NCI-H524 treated with DMSO at 0.1 percent for 48 hours (cell line): ENCODE measurements at places on chromosomes 2 and 18.
A peak's percentile ranks its signal among the peaks of the same experiment; 100 is the strongest.

- no peak for DNase-seq
Observed at GRCh38 chr18:48668466-48669179, 129.8 kb downstream of the CTIF start.

DNA sequence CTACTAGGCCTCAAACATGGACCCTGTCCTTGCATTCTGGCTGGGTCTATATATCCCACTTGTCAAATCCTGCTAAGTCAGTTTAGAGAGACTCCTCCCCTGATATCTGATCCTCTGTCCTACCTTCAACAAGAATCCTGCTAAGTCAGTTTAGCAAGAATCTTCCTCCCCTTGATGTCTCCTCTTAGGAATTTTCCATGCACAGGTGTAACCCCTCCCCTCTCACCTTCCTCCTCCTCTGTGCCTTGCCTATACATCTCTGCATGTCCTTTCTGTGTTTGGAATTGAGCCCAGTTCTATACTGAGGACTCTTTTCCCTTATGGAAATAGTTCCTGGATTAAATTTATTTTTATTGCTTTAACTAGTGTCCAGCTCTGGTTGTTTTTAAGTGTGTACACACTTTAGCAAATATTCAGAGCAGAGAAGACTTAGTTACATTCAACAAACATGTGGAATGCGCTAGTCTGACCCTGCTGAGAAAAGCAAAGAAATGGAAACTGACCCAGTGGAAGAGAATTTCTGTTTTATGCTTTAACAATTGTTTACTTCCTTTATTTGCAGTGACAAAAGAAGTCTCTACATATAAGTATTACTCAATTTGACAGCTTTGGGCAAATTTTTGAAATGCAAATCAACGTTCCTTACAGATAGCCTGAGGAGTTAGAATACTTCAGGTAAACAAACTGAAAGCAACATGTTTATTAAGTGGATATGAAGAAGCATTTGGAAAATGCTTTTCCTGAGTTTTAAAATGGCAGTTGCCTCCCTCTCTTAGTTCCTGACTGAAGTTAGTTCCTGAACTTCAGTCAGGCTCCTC, 80.6 kb downstream of the RIT2 start:
- no peak for DNase-seq

DNA sequence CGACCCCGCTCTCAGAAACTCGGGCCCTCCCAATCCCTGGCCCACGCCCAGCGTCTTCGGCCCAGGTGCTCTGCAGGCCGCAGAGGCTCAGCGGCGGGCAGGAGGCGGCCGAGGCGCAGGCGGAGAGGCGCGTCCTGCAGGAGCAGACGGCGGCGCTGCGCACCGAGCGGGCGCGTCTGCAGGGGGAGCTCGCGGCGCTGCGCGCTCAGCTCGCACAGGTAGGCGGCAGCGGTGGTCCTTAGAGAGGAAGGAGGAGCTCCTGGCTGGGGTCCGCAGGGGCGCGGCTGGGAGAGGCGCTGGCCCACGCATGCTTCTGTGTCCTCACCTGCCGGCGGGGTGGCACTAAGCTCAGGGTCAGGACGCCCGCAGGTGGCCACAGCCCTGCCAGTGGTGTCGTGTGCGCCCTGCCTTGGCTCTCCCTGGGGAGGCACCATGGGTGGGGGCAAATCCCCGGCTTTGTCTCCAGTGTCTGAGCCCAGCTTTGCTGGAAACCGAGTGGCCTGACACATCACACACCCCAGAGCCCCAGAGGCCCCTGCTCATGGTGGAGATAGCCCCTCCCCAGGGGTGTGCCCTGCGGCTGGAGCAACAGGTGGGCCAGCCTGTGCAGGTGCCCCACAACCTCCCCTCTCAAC, 14.9 kb upstream of the SNED1 start:
- DNase-seq, result no peak

DNA sequence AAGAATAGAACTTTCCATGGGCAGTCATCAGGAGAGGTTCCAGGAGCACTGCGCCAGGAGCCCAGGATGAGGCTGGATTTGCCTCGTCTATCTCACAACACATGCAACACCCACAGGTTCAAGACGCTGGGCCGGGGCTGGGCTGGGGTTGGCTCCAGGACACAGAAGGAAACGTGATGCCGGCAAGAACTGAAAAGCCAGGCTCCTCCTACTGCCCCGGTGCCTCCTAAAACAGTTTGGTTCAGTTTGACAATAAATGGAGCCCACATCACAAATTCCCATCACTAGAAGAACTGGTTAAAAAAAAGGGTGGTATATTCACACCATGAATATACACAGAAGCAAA, 75.9 kb downstream of the INHBB start:
- DNase-seq, result no peak

DNA sequence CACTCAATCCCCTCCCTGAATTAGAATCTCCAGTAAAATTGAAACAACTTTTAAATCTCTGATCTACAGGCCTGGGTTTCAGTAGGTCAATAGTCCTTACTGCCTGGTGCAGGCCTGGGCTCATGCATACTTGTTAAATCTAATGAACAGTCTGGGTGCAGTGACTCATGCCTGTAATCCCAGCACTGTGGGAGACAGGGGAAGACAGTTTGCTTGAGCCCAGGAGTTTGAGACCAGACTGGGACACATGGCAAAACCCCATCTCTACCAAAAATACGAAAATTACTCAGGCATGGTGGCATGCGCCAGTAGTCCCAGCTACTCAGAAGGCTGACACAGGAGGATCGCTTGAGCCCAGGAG, 94.7 kb upstream of the SP3 start:
- DNase-seq, result no peak

- DNase-seq, result no peak
Observed at GRCh38 chr2:147824620-147825019, 20.2 kb upstream of the ACVR2A start.

DNA sequence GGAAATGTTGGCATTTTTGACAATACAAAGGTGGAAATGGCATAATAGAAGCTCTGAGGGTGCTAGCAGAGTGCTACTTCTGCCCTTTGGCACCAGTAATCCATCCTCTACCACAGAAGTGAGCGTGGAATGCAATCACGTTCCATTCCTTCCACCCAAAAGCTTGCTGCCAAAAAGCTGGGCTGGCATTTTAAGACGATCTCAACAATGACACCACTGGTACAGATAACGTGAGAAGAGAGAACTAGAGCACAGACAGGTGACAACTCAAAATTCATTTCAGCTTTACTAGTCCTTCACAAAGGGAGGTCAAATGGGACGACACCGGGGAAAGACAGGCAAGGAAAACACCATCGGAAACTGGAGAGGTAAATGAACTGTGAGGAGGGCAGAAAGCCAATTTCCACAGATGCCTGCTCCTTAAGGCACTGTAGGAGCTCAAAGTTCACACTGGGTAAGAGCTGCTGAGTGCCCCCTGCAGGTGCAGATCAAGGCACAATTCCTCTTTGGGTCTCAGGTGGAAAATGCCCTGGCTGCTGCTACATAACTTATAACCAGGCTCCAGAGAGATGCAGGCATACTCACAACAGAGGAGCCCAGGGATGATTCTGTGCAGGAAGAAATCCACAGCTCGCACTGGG, 50.7 kb upstream of the RNU4ATAC start:
- peak; percentile 1 for DNase-seq

GRCh38 chr2:230737791-230738226, 25.2 kb downstream of the CAB39 start:
- DNase-seq, result no peak

DNA sequence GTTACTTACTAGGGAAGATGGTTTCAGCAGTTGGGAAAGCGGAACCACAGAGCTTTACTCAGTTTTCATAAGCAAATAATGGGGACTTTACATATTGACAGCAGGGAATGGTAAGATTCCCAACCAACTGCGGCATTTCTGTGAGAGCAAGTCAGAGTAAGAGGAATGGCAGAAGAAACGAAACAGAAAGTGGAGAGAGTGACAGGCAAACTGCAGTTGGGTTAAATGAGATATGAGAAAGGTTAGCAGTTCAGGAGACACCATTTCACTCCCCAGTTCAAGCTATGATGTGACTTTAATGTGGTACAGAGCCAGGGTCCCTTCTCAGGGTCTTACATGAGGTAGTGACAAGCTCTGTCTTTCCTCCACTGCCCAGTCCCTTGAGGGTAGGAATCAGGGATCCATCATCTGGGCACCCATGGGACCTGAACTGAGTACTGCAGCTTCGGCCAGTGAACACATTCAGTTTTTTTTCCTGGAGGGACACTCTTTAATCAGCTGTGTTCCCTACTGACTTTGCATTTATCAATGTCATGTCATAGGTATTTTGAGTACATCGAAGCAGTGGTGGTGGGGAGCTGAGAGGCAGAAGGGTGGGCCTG, 33.0 kb upstream of the GREB1 start:
- DNase-seq, result no peak

DNA sequence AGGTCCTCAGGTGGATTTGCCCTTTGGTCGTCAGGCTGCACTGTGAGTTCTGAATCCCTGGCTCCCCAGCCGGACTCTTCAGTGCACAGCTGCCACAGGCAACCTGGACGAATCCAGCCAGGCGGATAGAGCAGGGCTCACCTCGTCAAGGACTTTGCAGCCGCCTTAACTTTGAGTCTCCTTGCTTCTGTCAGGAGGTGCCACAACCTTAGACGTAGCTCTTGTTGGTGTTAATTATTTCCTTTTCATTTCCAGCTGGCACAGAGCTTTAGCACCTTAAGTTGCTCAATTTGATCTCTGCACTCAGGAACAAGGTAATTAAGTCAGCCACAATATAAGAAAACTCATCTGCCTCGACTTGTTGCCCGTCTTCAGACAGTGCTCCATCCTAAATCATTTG, 17.7 kb downstream of the SMIM21 start:
- no peak for DNase-seq

GRCh38 chr2:9187620-9188214, 18.9 kb upstream of the ASAP2 start:
- no peak for DNase-seq

GRCh38 chr2:238449909-238450417, 23.2 kb downstream of the ASB1 start:
- no peak for DNase-seq

DNA sequence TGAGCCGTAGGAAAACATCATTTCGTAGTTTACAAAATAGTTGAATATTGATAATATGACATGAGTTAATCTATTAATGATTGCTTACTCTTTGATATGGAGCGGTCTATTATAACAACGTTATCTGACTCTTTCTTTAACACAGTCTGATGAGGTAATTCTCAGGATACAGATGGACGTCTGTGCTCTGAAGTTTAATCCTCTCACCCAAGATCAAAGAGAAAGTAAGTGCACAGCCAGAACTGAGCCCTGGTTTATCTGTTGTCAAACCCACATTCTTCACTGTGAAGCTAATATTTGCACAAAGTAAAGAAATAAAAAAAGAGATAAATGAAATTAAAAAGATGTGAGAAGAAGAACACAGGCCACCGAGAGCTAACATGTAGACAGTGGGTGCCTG, 190.9 kb upstream of the COPS8 start:
- peak; percentile 15 for DNase-seq

DNA sequence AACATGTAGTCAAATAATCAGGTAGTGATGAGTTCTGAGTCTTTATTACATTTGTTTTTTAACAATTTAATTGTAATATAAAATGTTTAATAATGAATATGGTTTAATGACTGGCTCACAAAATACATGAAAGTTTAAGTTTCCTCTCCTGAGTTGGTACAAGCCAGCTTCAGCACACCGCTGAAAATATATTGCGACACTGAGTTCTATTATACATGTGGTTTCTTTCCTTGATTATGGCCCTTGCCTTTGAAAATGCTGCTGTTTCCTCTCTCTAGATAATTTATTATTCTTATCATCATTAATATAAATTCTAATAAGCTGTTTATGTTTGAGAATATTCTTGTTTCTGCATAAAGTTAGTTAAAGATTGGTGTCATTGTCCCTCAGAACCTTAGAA, 249.3 kb downstream of the PARD3B start:
- DNase-seq, result no peak

- DNase-seq, result no peak
Observed at GRCh38 chr2:44596537-44597320, 235.0 kb downstream of the CAMKMT start.

GRCh38 chr2:177575358-177575757, 182.8 kb downstream of the AGPS start:
- no peak for DNase-seq

DNA sequence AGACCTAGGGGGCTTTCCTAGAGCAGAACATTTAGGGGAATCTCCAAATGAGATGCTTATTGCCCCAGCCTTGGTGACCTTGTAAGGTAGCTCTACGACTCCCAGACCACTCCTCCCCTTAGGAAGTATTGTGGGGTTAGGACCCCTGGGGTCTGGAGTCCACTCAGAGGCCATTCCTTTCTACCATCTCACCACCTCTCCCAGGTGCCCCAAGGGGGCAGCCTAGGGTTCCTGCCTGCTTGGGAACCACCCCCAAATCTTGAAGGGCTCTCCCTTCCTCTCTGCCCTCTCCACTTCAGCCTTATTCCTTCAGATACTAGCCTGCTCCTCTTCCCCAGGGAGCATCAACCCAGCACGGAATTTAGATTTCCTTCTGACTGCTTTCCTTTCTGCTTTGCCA, 17.5 kb upstream of the EXOC6B start:
- DNase-seq, result no peak

GRCh38 chr2:202425036-202425435, 48.9 kb downstream of the BMPR2 start:
- DNase-seq, result no peak

DNA sequence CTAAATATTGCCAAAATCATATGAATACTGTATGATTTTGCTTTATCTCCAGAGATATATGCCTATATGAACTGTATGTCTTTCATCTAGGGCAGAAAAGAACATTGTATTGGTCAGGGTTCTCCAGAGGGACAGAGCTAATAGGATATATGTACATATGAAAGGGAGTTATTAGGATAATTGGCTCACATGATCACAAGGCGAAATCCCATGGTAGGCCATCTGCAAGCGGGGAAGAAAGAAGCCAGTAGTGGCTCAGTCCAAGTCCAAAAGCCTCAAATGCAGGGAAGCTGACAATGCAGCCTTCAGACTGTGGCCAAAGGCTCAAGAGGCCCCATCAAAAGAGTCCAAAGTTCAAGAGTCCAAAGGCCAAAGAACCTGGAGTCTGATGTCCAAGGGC, 209.9 kb downstream of the RNF144A start:
- no peak for DNase-seq

DNA sequence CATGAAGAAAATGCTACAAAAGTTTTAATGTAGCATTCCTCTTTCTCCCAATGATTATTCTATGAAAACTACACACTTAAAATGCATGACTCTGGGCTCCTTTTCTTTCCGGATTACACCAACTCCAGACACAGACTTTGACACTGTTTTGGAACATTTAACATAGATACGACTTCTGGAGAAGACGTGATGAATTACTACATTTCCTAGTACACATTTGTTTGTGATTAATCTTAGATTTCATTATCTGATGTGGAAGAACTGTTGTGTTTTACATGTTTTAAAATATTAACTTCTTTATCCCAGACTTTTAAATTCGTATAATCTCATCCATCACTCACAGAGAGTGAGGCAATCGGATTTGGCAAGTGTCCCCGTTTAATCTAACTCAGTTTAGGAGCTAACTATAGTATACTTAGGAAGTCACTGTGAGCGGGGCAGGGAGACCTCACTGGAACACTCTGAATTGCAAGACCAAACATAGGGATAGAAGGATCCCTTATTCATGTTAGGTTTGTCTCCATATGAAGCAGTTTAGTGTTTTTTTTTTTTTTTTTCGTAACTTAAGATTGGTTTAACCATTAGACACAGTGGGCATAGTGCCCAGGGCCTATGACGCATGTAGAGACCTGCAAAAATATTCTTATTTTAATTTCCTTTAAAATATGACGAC, 66.7 kb downstream of the PDE1A start:
- no peak for DNase-seq
